ENCODE measurements at places on chromosomes 2 and 18.

DNA sequence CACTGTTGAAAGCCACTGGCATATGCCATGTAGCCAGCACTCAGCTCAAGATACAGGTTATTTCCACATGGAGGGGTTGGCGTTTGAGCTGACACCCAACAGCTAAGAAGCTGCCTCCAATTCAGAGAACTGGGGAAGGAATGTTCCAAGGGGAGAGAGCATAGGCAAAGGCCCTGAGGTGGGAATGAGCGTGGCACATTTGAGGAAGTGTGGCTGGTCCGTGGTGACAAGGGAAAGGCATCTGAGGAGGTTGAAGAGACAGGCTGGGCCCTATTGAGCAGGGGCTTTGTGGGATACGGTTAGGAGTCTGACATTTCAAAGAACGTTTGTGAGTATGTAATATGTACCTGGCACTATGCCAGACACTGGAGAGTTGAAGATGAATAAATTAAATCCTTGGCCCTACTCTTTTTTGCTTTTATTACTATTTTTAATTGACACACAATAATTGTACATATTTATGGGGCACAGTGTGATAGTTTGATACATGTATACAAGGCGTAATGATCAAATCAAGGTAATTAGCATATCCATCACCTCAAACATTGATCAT is 27.6 kb upstream of the TMBIM1 start:
- no peak for DNase-seq

GRCh38 chr2:236584521-236585384 is 15.1 kb downstream of the ACKR3 start:
- no peak for DNase-seq

- no peak for DNase-seq
Measured at GRCh38 chr2:201923436-201924328, 110.0 kb upstream of the FZD7 start.

DNA sequence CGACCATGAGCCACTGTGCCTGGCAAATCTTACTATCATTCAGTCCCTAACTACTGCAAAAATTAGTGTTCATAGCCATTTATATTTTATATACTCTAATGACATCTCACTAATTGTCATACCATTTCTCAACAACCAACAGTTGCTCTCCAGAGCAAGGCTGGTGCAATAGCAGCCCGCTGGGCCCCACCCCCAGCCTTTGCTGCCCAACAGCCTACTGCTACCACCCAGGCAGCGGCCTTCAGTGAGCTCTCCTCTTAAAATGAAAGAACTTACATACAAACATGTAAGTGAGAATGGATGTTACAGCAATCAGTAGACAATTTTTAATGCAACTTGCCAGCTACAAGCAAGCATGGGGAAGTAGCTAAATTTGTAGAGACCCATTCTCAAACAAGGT is 90.5 kb downstream of the HNRNPLL start:
- no peak for DNase-seq

DNA sequence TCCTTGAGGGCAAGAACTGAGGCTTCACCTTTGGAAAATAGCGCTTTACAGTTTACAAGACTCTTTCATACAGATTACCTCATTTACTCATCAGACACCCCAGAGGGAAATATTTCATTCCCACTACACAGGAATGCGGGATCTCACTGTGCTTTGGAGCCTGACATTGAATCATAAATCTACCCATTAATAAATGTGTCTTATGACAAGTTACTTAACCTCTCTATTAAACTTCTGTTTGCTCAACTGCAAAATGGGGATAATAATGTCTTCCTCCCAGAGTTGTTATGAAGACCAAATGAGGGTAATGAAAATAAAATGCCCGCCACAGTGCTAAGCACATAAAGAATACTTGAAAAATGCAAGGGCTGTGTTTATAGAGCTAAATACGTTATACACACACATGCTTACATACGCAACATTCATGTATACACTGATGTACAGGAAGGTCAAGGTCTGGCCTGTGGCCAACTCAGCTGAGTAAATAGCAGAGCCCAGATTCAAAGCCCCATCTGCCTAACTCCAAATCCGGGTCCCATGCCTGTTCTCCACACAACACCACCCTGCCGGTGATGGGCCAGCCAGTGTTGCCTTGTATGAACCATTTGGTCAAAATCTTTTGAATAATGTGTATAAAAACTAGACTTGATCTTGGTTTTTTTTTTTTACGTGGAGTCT is 77.8 kb upstream of the STPG4 start:
- peak; percentile 66 for DNase-seq

GRCh38 chr18:76766429-76766828 is 55.9 kb upstream of the ZNF236 start:
- no peak for DNase-seq

- DNase-seq = no peak
Measured at GRCh38 chr2:201608021-201608420, 35.3 kb downstream of the TMEM237 start.

DNA sequence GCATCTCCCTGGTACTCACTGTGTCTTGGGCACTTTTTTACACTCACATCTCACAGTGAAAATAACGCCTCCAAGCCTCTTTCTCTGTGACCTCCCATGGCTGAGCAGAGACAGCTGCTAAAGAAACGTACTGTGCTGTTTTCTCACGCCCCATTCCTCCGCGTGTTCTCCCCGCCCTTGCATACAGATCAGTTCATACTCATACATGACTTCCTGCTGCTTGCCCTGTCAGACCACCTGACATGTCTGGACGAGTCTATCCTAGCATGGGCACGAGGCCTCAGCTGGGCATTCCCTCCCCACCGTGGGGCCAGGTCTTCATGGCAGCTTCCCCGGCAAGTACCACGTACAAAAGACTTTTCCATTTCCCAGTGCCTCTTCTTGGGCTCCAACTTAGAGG is 21.2 kb upstream of the IL1A start:
- no peak for DNase-seq

DNA sequence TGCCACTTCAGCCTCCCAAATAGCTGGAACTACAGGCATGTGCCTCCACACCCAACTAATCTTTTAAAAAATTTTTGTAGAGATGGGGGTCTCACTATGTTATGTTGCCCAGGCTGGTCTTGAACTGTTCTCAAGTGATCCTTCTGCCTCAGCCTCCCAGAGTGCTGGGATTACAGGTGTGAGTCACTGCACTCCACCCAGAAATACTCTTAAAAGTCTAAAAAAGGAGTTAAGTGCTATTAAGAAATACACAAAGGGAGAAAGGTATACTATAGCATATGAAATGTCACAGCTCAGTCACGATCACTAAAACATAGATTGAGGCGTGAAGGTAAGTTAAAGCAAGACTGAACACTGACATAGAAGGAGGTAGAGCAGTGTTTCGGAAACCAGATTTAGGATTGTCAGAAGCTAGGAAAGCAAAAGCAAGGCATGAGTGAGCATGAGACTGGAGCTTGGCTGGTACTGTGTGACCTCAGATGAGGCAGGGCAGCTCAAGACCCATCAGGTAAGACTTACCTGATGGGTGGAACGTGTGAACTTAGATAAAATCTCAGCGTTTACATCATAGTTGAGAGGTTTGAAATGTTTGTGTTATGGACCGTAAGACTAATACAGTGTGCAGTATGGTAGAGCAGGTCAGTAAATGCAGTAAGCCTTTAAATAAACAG is 9.2 kb downstream of the CCNYL1 start:
- DNase-seq = no peak

- no peak for DNase-seq
Measured at GRCh38 chr2:24747299-24747698, 45.9 kb downstream of the PTRHD1 start.

- DNase-seq = no peak
Measured at GRCh38 chr2:127191331-127192219, 28.5 kb downstream of the CYP27C1 start.

DNA sequence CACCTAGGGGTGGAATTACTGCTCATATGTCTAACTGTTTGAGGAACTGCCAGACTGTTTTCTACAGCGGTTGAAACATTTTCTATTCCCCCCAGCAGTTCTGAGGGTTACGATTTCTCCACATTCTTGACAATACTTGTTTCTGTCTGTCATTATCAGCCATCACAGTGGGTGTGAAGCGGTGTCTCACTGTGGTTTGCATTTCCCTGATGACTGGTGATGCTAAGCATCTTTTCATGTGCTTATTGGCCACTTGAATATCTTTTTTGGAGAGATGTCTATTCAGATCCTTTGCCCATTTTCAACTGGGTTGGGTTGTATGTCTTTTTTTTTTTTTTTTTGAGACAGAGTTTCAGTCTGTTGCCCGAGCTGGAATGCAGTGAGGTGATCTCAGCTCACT is 63.0 kb downstream of the ADNP2 start:
- DNase-seq = no peak

- DNase-seq = peak; percentile 25
Measured at GRCh38 chr18:69400253-69400975, at the start of gene DOK6. Gene DOK6, plus strand, starts transcription at chr18:69400888.

- DNase-seq = no peak
Measured at GRCh38 chr2:96413323-96413722, 77.8 kb downstream of the NCAPH start.

- DNase-seq = peak; percentile 7
Measured at GRCh38 chr2:142112757-142113221, 18.0 kb downstream of the LRP1B start.

- peak; percentile 65 for DNase-seq
Measured at GRCh38 chr2:19362755-19363473, 4.5 kb upstream of the OSR1 start.

GRCh38 chr2:174792309-174793025 is 28.2 kb upstream of the CHRNA1 start:
- DNase-seq = peak; percentile 71

DNA sequence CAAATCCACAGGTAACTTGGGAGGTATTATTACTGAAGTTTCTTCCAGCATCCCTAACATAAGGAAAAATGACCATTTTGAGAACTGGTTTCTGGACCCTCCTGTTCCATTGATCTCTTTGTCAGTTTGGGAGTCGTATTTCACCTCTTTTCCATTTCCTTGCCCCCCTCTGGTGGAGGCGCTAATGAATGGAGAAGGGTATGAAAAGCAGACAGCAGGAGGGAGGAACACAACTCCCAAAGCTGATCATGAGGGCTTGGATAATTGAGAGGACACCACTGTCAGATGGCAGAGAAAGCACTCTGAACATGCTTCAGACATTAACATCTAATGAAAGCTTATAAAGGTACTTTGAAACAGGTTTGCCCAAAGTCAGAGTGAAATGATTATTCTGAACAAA is 56.6 kb upstream of the TLK1 start:
- DNase-seq = no peak

GRCh38 chr2:38600242-38600891 is 2.4 kb downstream of the HNRNPLL start:
- peak; percentile 16 for DNase-seq

- no peak for DNase-seq
Measured at GRCh38 chr2:166436189-166436588, 57.9 kb downstream of the SCN7A start.

DNA sequence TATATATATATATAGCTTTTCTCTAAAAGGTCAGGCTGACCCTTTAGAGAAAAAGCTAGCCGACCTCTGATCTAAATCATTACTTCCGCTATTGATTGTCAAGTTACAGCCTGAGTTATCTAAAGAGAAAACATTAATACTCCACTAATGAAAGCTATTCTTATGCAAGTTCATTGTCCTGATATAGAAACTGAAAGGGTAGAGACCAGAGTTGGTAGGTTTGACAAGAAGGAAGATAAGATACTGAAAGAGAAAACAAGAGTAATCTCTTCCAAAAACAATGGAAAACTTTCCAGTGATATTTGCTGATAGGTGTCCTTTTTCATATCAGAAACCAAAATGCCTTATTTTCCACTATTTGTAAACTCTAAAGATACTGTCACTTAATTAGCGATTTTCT is 62.8 kb upstream of the SLC39A10 start:
- DNase-seq = no peak

DNA sequence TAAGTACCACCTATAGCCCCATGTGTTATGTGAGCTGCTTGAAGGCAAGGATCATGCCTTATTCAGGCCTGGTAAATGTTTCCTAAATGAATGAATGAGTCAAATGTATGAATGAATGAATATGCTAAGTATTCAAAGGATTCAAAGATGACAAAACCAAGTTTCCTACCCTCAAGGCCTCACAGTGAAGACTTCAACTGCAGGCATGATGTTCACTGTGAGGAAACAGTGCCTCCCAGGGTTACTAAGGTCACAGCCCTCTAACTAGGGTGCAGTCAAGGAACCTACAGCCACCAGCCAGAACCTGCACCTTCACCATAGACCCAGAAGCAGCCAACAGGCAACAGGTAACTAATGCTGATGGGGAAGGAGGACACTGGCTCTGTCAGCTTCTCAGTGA is 69.3 kb downstream of the SUMO1 start:
- no peak for DNase-seq

DNA sequence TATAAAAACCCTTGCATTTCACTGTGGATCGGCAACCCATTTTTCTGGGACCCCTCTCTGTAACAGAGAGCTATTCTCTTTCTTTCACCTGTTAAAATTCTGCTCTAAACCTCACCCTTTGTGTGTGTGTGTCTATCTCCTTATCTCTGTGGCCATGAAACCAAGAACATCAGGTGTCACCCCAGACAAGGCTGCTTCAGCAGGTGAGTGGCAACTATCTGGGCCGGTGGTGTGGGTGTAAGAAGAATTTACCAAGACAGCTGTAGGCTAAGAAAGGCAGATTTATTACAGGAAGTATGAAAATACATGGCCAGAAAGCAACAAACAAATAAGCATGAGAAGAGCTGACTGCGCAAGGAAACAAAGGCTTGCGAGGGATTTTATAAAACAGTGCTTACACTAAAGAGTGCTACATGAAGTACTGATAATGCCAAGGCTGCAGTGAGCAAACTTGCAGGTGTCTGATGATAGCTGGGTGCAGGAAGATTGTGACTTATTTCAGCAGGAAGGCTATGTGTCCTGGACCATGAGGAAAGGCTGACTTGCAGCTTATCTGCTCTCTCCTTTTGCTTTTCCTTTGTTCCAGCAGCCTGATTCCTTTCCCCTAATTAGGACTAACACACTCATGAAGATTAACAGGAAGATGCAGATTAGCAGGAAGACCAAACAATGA is 421.1 kb downstream of the PTH2R start:
- no peak for DNase-seq

DNA sequence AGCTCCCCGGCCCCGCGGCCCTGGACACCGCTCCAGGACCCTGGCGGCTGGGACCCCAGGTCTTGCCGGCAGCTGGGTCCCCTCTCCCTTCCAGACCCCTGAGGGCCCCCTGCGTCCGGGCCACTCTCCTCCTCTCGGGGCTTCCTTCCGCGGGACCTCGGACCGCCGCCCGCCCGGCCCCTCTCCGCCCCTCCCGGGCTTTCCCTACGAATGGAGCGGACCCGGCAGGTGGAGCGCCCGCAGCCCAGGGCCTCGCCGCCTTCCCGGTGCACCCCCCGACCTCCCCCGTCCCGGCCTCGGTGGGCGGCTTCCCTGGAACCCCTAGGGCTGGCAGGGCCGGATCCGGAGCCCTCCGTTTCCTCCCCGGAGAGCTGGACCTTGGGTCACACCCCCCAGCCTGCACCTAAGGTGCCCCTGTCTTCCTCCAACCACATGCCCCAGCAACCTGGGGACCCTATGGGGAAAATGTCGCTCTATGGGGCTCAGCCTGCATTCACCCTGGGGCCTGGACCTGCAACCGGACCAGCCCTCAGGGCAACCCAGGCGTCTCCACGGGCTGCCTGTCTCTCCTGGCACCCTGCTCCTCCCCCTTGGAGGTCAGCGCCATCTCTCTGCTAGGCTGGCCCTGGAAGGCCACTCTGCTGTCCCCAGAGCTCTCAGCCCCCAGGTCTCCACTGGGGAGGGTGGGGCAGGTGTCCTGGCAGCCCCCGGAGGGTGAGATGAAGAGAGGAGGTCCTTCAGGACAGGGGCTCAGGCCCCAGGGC is 730 bp downstream of the B3GNT7 start:
- no peak for DNase-seq

- no peak for DNase-seq
Measured at GRCh38 chr2:121104721-121105141, 180.3 kb downstream of the TFCP2L1 start.
